Skeletal muscle cell (primary cell): ENCODE measurements at places on chromosomes 2 and 18.

DNA sequence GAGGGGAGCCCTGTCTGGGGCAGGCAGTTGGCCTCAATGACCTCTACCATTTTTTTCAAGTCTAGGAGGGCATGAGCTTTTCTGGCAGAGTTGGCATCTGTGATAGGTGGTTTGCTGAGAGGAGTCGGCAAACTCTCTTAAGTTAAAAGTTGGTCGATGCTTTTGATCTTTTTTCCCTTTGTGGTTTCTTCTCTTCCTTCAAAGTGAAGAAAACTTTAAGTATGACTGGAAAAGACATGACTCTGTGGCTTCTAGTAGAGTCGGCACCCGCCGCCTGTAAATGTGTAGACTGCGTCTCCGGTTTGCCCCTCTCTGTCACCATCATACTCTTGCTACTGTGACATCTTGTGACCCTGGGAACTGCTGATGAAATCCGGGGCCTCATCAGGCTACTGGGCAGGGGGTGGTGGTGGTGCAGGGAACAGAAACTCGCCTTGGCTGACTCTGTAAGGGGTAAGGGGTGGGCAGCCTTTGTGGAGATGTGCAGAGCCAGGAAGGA is 21.1 kb downstream of the INPP5D start:
- no peak for DNase-seq

DNA sequence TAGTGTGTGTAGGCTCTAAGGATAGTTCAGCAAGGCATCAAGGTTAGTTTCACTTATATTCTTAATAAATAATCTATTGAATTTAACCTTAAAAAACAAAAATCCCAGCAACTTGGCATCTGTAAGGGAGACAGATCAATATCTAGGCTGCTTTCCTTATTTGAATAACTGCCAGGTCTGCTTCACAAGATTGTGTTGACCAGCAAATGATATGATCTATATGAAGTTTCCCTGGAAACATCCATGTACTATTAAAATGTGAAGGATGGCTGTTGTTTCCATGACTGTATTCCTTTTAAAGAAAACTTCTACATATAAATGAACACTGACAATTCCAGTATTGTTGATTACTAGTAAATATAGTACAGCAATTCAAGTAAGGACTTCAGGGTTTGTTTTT is 109.4 kb downstream of the SPTBN1 start:
- DNase-seq: no peak

DNA sequence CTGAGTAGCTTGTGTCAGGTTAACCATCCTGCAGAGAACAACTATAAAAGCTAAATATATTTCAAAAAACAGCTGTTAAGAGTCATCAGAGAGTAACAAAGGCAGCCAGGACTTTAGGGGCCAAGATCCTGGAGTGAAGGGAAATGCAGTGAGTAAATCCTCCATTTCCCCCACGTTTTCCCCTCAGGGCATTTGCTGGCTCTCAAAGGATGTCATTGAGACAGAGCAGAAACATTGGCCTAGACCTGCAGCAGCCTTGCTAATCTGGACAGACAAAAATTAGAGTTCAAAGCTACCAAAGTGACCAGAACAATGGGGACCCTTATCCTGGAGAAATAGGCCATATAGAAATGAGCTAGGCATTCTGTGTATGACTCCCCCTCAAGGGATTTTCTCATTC is 21.1 kb upstream of the KLHL29 start:
- no peak for DNase-seq

- DNase-seq: no peak
These were observed 176.4 kb upstream of the RAB6C start for GRCh38 chr2:129803032-129803431.

GRCh38 chr2:197273485-197273884 is 37.1 kb downstream of the ANKRD44 start:
- DNase-seq: no peak

DNA sequence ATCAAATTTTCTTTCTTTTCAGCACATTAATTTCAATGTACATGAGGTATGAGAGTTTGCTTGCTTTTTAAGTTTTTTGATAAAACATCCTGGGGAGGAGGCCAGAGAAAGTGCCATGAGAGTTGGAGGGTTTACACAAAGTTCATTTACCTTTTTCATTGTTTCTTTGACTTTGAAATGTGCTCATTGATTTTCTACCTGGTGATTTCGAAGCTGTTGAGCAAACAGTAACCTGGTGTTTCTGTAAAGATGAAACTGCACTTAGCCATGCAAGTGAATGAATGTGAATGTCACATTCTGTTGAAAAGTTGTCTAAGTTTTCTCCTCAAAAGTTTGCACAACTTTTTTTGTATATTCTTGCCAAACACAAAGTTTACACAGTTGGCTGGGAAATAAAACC is 797.0 kb downstream of the METTL4 start:
- no peak for DNase-seq

- DNase-seq: no peak
These were observed 63.0 kb upstream of the SNTG2 start for GRCh38 chr2:887639-888038.

DNA sequence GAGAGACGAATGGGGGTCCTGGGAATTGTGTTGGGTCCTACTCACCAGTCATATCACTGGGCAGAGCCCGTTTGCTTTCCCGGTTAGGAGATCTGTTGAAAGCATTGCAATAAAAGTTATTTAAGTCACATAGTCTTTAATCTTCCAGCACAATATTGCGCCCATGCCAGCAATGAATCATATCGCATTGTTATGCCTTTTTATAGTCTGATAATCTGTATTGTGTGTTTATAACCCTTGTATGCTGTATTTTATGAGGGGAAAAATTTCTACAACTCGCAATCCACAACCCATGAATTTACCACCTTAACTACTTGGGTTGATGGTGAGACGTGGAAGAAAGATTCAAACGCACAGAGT is 211.9 kb upstream of the SMIM21 start:
- no peak for DNase-seq

- DNase-seq: no peak
These were observed 90.1 kb downstream of the CHN1 start for GRCh38 chr2:174914853-174915760.
